Mononuclear cell (primary cell): ENCODE measurements at places on chromosomes 6 and 20. TPM values are rescaled to one million over a fixed set of nuclear protein-coding genes. Genes with fewer than 3 reads are reported as not detected.

The ADGRG6 gene
- 1.8 TPM for total RNA-seq

The SLC22A3 gene
- total RNA-seq, result not detected

The C4A gene
- total RNA-seq, result 0.94 TPM

The BFSP1 gene
- 0.84 TPM for total RNA-seq

The SPTLC3 gene
- 1.0 TPM for total RNA-seq

The KHDC1L gene
- not detected for total RNA-seq
